ENCODE measurements at places on chromosomes 7 and 10.

DNA sequence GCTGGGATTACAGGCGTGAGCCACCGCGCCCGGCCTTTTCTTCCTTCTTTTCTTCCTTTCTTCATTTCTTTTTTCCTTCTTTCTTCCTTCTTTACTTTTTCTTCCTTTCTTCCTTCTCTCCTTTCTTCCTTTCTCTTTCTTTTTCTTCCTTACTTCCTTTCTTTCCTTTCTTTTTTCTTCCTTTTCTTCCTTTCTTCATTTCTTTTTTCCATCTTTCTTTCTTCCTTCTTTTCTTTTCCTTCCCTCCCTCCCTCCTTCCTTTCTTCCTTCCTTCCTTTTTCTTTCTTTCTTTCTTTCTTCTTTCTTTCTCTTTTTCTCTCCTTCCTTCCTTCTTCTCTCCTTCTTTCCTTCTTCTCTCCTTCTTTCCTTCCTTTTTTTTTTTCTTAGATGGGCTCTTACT is 47.0 kb upstream of the CUX1 start:
- no peak for DNase-seq

GRCh38 chr7:54811846-54812254 is 52.8 kb upstream of the SEC61G start:
- no peak for DNase-seq

DNA sequence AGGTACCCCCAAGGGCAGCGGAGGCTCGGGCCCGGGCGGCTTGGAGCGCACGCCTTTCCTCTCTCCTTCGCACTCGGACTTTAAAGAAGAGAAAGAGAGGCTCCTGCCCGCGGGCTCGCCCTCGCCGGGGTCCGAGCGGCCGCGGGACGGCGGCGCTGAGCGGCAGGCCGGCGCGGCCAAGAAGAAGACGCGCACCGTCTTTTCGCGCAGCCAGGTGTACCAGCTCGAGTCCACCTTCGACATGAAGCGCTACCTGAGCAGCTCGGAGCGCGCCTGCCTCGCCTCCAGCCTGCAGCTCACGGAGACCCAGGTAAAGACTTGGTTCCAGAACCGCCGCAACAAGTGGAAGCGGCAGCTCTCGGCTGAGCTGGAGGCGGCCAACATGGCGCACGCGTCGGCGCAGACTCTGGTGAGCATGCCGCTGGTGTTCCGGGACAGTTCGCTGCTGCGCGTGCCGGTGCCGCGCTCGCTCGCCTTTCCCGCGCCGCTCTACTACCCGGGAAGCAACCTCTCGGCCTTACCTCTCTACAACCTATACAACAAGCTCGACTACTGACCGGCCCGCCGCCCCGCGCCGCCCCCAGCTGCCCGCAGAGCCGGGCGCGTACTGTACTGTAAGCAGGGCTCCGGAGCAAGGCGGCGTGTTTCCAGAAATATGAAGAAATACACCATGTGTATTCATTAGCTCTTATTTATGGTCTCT is 1.8 kb downstream of the HMX2 start:
- peak; percentile 57 for DNase-seq

DNA sequence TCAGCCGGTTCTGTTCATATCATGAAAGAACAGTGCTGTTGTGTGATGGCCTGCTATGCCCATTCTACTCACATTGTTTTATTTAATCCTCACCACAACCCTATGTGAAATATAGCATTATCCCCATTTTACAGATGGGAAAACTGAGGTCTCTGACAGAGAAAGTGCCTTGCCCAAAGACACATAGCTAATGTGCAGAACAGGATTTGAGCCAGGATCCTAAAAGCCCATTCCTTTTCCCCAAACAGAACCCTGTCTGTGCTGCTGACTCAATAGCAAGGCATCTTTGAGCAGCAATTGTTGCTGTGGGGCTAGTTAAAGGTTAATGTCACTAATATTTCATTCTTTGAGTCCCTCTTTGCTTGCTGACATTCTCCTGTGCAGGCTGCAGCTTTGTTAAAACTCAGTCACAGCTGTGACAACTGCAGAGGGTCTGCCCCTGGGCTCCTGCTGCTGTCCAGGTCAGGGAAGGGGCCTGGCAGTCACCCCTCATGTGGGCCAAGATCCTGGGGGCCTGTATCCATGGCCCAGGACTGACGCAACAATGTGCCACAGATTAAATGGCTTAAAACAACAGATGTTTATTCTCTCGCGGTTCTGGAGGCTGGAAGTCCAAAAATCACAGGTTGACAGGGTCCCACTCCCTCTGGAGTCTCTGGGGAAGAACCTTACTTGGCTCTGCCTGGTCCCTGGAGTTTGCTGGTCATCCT is 40.4 kb downstream of the AFAP1L2 start:
- no peak for DNase-seq

DNA sequence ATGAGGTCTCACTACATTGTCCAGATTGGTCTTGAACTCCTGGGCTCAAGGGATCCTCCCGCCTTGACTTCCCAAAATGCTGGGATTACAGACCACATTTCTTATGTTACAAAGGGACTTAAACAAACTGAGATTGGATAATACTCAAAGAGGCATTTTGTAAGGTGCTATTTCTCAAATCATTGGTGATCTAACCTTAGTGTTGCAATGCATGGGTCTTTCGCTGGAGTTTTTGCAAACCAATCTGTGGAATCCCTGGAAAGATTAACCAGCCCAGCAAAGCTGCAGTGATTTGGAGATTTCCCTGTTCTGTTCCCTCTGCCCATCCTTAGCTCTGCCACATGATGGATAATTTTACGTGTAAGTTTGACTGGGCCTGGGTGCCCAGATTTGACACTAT is 20.4 kb upstream of the ECHDC3 start:
- no peak for DNase-seq

GRCh38 chr7:118657391-118658005 is 433.0 kb downstream of the ANKRD7 start:
- DNase-seq: no peak

DNA sequence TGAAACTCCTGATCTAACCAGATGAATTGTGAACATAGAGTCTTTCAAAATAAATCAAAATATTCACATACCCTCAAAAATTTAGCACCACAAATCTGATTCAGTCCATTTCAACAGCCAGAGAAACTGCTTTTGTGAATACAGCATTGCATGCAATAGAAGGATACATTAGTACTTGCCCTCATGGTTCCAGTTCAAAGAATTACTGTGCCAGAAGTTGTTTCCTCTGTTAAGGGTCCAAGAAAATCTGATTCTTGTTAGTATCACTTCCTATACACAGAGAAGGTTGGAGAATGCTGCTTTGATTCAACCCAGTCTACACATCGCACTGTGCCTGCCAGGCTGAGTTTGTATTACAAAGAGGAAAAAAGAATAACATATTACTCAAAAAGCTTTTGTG is 115.6 kb downstream of the TFEC start:
- DNase-seq: no peak

- DNase-seq: no peak
These were observed 71.1 kb upstream of the KAT6B start for GRCh38 chr10:74755273-74755672.

DNA sequence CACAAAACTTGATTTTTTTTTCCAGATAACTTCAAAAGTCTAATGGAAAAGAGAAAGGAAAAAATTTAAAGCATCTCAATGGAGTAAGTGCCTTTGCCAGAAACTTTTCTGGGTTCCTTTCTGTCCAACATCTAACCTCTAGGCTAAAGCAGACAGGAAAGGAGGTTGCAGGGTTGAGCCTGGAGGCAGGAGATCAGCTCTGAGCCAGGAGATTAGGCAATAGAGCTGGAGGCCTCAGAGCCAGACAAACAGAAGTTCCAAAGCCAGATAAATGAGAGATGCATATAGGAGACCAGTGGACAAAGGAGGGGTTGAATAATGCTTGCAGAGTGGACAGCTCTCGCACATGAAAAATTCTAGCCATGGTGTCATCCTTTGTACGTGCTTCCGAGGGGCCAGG is 42.9 kb downstream of the CHN2 start:
- no peak for DNase-seq

DNA sequence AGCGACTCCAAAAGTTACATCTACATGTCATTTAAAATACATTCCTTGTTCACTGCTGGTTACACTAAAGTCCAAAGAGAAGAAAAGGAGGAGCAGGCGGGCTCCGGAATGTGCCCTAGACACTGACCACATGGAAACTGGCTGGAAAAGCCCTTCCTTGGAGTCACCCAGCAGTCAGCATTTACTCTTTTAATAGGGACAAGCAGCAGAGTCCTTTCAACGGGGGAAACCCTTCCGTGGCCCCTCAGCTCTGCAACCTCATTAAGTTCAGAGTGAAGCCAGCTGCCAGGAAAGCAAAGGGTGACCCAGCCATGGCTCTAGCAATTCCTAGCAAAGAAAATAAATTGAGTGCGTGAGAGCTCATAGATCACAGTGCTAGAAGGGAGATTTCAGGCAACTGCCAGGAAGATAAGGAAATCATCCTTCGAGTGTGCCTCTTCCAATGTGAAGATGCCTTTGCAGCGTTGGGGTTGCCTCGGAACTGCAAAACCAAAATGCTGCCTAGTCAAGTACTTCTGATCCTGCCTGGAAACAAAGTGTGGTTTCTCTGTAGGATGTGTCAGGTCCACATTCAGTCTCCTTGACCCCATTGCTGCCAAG is 101.6 kb downstream of the SORBS1 start:
- no peak for DNase-seq

GRCh38 chr7:37908221-37908788 is 8.3 kb downstream of the SFRP4 start:
- peak; percentile 40 for DNase-seq

DNA sequence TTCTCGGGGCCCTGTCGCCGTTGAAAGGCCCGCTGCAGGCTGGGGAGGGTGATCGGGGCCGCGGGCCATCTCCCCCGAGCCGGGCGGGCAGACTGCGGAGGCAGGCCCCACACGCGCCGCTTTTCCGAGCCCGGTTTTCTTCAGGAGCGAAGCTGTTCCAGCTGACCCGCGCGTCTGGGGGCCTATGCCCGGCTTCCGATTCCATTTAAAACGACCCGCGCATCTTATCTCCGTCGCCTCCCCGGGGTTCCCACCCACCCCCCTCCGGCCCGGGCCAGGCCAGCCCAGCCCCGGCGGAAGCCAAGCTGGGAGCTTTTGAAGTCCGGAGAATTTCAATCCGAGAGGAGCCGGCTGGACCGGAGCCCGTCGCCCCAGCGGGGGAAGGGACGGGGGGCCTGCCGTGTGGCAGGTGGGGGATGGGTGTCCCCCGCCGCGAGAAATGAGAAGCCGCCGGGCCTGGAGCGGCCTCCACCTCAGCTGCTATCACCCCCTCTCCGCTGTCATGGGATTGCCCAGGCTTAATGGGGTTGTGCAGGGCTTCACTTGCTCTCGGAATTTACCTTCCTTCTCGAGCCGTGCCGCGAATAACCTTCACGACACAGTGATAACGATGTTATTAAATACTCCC is 3.1 kb upstream of the EVX1 start:
- peak; percentile 79 for DNase-seq

DNA sequence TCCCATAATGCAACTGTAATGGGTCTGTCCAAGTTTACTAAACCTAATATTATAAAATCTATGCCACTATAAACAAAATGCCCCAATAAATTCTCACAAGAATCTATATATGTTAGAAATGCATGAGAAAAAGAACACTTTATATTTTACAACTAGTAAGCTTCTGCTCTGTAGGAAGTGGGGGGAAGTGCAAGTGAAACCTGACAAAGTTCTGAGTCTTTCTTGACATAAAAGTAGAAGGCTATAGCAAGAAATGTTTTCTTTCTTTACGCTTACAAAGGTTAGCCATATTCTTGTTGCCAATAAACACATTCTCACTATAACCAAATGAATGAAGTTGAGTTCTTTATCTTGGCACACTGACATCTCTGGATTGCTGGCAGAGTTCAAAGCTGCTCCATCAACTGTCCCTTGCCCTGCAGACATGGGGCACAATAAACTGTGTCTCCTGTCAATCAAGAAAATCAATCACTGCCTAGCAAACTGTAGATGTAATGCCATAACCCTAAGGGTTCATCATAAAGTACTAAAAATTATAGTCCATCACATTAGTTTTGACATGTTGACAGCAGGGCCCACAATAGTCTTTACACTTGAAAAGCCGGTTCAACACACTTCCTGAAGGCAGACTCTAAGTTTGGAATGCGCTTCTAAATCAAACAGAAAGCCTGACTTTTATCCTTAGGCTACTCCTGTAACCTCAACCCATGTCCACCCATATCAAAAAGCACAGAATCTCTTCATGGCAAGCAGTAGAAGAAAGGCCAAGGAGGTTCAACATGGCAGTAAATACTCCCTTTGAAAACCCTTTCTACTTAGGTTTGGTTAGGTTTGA is 58.6 kb downstream of the TPK1 start:
- DNase-seq: no peak

GRCh38 chr10:32372000-32372875 is 25.3 kb upstream of the EPC1 start:
- no peak for DNase-seq
